ENCODE measurements at places on chromosomes 13 and 19. TPM values are rescaled to one million over a fixed set of nuclear protein-coding genes. Genes with fewer than 3 reads are reported as not detected.

The GMIP gene
- 54.4 TPM for total RNA-seq

The C3 gene
- total RNA-seq, result 1,321 TPM

The NALCN gene
- 0.83 TPM for total RNA-seq

The FLT3LG gene
- 12.8 TPM for total RNA-seq

The CNN2 gene
- 158 TPM for total RNA-seq

GRCh38 chr19:1665565-1666047, 13.2 kb upstream of the TCF3 start:
- DNase-seq, result no peak
- H3K36me3 ChIP-seq, result no peaks in the 10 kb centered on the region
- H3K27me3 ChIP-seq, result peaks cover 37% of the 10 kb centered on the region
- H3K27ac ChIP-seq, result no peak overlapping the region

DNA sequence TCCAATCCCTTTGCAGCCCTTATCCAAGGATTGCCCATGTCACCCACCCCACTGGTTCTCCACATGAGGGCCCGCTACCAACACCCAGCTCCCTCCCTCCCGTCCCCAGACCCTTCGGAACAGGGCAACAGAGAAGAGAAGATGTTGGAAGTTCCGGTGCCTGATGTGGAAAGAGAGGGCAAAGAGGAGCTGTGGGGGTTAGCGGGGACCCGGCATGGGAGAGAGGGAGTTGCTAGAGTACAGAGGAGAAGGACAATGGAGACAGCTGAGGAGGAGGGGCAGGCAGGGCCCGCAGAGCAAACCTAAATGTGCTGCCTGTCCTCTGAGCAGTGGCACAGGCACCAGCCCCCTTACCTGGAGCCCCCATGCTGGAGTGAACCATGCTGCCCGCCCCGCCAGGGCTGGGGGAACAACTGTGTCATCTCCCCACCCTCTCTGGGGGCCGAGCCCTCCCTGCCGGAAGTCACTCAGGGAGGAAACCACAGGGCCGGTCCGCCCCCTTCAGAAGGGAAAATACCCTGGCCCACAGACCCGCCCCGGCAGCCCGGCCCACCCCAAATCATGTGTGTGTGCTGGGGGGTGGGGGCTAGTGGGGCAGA, at the start of gene POU2F2:
TSS of gene POU2F2 (minus strand) at position 417 of the 599 bp plus-strand sequence. CDS start at position 382, 35 bp downstream.
- peak within 1 kb of the TSS; percentile 47 for H3K4me3 ChIP-seq
- peaks cover 17% of the 10 kb centered on the region for H3K4me1 ChIP-seq
- H3K27ac ChIP-seq, result no peak within 1 kb of the TSS
- H3K27me3 ChIP-seq, result peaks cover 33% of the 10 kb centered on the region

- no peaks in the 10 kb centered on the region for H3K36me3 ChIP-seq
- peak overlapping the region; percentile 56 for H3K4me3 ChIP-seq
- no peak overlapping the region for H3K27ac ChIP-seq
- peak; percentile 19 for DNase-seq
These were observed 5.3 kb downstream of the F7 start for GRCh38 chr13:113110852-113111315.

GRCh38 chr13:20424949-20425348, 100.7 kb downstream of the CRYL1 start:
- peaks cover 7% of the 10 kb centered on the region for H3K36me3 ChIP-seq
- H3K27ac ChIP-seq, result no peak overlapping the region
- no peaks in the 10 kb centered on the region for H3K27me3 ChIP-seq
- no peak overlapping the region for H3K4me3 ChIP-seq
- H3K4me1 ChIP-seq, result peaks cover 4% of the 10 kb centered on the region
- no peak for DNase-seq

DNA sequence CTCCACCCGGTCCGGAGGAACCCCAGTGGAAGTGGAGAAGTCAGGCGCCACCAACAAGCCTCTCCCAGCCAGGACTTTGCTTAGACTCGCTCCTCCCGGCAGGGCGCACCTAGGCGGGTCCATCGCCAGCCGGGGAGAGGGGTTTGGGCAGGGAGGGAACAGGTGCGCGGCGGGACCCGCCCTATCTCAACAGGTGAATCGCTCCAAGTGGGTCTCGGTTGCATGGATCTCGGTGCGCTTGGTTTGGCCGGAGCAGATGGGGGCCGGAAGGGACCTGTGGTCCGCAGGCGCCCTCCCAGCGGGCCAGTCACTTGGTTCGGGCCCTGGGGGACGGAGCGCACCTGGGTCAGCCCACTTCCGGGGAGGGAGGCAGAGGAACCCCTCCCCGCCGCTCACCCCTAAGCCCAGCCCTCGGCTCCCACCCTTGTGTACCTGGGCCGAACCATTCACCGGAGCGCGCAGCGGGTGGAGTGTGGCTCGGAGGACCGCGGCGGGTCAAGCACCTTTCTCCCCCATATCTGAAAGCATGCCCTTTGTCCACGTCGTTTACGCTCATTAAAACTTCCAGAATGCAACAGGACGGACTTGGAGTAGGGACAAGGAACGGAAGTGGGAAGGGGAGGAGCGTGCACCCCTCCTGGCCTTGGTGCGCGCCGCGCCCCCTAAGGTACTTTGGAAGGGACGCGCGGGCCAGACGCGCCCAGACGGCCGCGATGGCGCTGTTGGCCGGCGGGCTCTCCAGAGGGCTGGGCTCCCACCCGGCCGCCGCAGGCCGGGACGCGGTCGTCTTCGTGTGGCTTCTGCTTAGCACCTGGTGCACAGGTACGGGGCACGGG, at the start of gene LSR:
TSS of gene LSR (plus strand) at position 693 of the 836 bp plus-strand sequence. CDS start at position 714, 21 bp downstream.
- H3K4me3 ChIP-seq, result peak within 1 kb of the TSS; percentile 71
- H3K4me1 ChIP-seq, result peaks cover 37% of the 10 kb centered on the region
- H3K27me3 ChIP-seq, result peaks cover 24% of the 10 kb centered on the region
- peak; percentile 92 for DNase-seq

All from lower lobe of right lung (tissue), 2 donors.